AG09319 (cell line): ENCODE measurements at places on chromosomes 2 and 18.

- DNase-seq, result no peak
These were observed 42.8 kb upstream of the CYTIP start for GRCh38 chr2:157486596-157487270.

- no peak for DNase-seq
These were observed 6.4 kb downstream of the GALNT14 start for GRCh38 chr2:31131871-31132270.

DNA sequence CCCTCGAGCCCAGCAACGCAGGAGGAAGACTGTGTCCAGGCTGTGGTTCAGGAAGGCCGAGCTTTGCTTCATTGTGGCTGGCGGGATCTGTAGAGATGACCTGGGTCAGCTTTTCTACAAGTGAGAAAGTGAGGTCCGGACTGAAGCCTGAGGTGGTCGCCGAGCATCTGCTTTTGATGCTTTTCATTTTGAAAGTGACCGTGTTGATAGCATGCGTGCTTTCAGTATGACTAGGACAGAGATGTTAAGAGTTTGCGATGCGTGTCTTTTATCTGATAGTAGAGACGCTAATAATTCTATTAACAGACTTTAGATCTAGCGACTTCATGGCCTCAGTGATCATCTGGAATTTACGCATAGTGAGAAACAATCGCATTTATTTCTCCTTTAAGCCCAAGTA is 28.1 kb downstream of the CTDP1 start:
- no peak for DNase-seq

GRCh38 chr2:192070099-192070498 is 124.6 kb downstream of the TMEFF2 start:
- no peak for DNase-seq
